ENCODE measurements at places on chromosomes 7 and 10.
A peak's percentile ranks its signal among the peaks of the same experiment; 100 is the strongest.

DNA sequence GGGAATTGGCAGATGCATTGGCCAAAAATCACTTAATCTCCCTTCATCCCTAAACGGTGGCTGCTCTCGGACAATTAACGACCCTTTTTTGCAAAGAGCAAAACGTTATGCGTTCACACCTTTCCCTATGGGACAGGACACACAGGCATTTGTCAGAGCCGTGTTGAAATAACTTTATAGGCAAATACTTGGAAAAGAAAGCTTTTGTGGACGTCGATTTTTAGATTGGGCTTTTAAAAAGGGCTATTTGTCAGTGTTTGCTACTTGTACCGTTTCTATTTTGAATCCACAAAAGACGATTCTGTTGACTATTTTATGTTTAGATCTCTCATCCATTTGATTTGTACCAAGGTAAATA is 245.6 kb downstream of the SLC25A13 start:
- no peak for DNase-seq

DNA sequence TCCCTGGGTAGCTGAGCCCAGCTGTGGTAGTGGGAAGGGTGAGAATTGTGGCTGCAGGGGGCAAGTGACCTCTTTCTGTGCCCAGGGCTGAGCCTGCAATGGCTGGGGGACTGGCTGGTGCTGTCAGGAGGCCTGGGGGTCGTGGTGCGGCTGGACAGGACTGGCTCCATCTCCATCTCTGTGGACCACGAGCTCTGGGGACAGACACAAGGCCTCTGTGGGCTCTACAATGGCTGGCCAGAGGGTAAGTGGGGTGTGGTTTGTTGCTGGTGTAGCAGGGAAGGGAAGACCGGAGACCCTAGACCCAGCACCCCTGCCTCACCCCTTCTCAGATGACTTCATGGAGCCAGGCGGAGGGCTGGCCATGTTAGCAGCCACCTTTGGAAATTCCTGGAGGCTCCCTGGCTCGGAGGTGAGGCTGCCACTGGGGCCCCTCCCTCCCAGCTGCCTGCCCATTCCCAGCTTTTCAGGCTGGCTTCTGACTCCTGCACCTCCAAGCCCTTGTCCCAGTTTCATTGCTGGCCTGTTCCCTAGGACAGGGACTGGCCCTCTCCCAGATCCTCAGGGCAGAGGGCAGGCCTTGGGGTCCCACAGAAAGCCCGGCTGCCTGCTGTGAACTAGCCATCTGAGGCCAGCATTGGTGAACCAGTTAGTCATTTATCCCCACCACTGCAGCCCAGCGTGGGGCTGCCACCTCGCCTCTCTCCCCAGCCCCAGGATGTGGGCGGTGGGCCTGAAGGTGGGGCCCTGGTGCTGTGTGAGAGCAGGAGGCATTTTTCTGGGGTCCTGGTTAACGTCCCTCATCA is 5.5 kb upstream of the ZNF467 start:
- no peak for DNase-seq

- no peak for DNase-seq
These were observed 43.9 kb downstream of the APBB1IP start for GRCh38 chr10:26481914-26482550.

GRCh38 chr10:86600296-86600695 is 54.1 kb upstream of the OPN4 start:
- no peak for DNase-seq

- DNase-seq: no peak
These were observed 361.8 kb downstream of the GATA3 start for GRCh38 chr10:8416192-8416701.

DNA sequence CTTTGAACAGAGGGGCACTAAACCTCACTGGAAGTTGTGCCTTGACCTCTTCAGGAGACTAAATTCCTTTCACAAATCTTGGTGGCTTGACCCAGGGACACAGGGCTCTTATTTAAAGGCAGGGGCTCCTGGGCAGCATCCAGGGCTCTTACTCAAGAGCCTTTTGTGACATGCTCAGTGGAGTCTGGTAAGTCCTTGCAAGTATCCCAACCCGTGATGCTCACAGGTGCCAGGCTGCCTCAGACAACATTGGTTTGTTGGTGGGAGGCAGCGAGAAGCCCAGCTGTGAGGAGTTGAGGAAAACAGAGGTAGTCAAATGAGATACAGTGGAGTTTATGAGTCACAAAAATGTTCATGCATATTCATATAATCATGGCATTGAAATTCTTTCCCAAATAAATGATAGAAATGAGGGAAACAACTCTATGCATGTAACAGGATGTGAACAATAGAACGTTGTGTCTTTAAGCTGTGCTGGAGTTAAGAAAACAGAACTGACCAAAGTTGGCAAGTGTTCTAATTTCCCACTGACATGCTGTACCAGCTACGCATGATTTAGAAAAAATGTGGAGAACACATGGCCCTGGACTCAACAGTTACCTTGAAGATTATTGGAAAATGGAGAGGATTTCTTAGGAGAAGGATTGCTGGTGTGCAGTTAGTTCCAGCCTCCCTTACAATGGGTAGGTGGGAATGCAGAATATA is 654.5 kb upstream of the COBL start:
- DNase-seq: no peak

DNA sequence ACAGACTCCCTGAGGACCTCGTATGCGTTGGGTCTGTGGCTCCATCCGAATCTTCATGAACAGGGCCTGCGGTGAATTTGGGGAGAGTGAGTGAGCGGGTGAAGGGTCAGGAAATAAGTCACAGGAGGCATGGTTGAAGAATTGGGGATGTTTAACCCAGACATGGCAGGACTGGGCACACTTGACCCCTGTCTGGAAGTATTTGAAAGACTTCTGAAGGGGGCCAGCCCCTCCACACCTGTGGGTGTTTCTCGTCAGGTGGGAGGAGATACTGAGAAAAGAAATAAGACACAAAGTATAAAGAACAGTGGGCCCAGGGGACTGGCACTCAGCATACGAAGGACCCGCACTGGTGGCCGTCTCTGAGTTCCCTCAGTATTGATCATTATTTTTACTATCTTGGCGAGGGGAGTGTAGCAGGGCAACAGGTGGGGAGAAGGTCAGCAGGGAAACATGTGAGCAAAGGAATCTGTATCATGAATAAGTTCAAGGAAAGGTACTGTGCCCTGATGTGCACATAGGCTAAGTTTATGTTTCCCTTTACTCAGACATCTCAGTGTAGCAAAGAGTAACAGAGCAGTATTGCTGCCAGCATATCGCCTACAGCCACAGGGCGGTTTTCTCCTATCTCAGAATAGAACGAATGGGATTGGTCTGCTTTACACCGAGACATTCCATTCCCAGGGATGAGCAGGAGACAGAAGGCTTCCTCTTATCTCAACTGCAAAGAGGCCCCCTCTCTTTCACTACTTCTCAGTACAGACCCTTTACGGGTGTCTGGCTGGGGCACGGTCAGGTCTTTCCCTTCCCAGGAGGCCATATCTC is 38.2 kb upstream of the PFKFB3 start:
- DNase-seq: no peak

GRCh38 chr7:73520673-73521635 is 1.1 kb downstream of the BAZ1B start:
- DNase-seq: peak; percentile 38

DNA sequence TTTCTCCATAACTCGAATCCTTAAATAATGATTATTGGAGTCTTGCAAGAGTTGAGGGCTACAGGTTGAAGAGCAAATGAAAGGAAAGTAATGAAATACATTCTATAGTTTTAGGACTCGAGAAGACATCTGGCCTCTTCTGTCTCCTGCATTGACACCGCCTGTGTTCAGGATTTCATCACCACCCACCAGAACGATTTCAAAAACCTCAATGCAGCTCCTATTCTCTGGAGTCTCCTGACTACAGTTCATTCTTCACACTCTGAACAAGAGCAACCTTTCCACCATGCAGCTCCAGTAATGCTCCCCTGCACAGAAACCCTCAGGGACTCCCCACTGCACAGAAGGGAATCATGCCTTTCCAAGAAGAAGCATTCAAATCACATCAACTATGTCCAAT is 5.5 kb downstream of the IL15RA start:
- DNase-seq: no peak

DNA sequence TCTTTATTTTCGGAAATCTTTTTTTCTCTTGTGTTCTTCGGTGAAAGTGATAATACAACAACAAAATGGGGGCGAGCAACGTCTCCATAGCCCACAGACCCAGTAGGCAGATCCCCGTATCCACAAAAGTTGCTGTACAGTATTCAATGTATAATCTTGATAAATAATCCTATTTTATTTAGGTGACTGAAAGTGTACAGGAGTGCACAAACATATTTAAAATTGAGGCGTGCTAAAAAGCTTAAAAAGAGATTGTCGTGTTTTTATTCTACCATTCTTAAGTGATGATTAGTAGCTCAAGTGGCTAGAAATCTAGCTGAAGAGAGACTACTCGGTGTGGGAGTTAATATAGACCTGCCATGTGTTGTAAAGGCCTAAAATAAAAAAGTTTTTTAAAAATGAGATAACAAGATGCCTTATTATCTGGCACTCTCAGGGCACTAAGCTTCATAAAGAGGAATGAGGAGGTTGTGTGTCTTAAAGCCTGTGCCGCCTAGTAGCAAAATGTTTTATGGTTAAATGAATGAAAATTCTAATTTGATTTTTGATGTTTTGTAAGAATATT is 1.6 kb downstream of the CAPZA2 start:
- DNase-seq: no peak

DNA sequence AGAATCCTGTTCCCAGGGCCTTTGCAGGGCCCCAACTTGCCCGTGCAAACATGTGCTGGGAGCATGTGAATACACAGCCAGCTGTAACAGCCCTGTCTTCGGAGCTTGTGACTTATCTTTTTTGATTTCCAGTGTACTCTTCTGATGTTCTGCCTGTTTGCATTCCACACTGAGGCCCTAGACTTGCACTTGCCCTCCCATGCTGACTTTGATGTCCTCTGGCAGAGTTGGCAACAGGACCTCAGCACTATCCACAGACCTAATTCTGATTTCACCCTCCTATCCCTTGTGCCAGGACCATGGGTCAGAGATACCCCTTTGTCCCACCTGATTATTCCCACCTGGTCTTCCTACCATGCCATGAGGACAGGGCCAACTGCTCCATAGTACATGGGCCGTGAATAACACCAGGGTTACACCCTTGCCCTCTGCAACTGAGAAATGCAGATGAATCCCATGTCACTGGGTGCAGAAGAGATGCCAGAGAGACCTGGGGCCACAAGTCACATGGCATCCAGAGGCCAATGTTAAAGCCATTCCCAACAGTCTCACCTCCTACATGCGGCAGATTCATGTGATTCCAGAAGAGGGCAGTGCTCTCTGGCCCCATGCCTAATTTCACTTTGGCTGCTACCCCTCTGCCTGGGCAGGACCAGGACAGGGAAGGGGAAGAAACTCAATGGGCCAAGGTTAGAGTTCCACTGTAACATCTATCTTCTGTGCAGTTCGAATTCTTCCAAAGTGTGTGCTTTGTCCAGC is 43.0 kb downstream of the SCRN1 start:
- DNase-seq: peak; percentile 41

GRCh38 chr7:5553298-5553877 is 129.8 kb upstream of the TNRC18 start:
- DNase-seq: no peak

GRCh38 chr10:15695852-15696251 is 23.9 kb downstream of the ITGA8 start:
- no peak for DNase-seq

Measured in cardiac fibroblast (primary cell).